ENCODE measurements at places on chromosomes 2 and 18.

DNA sequence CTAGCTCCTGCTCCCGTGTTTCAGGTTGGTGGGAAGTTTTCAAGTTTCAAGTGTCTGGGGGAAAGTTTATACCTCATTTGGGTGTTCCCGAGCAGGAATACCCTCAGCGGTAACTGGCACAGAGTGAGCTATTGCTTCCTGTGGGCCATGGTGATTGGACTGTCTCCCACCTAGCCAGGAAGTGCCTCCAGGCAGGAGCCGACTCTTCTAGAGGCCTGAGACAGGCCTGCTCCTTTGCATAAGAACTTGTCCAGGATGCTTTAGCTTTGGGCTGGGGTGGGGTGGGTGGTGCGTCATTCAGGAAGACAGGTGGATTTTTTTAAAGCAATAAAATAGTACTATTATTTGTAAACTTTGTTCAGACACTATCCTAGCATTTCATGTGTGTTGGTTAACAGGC, 23.5 kb upstream of the DNMT3A start:
- no peak for DNase-seq

DNA sequence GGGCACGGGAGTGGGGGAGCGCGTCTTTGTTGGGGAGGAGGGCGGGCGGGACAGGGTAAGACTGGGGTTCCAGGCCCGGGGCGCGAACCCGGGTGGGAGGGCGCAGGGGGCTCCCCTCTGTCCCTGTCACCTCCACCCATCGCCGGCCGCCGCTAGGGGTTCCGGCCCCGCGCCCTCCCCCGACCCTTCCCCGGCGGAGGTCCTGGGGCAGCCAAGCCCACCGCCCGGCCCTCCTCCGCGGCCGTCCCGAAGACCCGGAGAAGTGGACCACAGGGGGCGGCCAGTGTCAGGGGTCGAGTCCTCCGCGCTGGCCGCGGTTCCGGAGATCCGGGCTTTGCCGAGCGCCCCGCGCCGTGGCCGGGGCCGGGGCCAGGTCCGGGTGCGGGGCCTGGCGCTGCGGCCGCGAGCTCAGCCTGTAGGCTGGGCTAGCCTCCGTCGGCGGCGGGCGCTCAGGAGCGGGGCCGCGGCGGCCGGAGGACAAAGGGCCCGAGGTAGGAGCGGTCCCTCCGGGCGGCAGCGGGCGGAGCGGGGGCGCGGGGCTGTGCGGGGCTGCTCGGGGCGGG, 16.6 kb upstream of the E2F6 start:
- DNase-seq, result no peak

DNA sequence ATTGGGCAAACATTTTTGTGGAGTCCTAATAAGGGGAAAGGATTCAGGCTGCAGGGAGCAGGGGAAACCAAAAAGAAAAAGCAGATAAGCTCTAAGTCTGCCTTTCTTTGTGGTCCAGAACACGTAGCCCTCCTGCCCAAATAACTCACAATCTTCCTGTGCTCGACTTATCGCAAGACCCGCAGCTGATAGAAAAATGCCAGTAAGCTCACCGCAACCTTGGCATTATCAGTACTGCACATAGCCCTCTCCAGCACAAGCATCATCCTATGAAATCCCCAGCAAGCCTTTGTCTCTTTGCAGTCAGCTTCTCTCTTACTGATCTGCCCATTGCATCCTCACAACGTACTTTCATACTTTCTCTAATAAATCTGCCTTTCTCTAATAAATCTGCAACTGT, 202.4 kb upstream of the HNRNPA3 start:
- DNase-seq, result no peak

DNA sequence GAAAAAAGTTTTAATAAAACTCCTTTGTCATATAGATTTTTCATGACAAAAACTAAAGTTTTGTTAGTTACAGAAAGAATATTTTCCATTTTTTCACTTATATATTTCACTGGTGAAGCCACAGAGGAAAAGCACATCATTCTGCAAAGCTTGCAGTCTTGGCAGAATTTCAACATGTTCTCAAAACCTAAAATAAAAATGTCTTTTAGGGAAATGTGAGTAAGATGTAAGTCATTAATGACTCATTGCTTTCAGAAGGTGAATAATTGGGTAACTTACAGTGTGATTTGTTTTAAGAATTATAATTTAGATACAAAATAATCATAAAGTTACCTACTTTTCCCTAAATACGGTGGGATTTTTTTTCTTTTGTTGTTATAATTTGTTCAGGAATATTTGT, 43.4 kb upstream of the TNFRSF11A start:
- DNase-seq, result no peak
